Cerebellum (tissue), 4 donors: ENCODE measurements at places on chromosomes 7 and 10. TPM values are rescaled to one million over a fixed set of nuclear protein-coding genes. Genes with fewer than 3 reads are reported as not detected.

Gene GTPBP4
- total RNA-seq, result 18.4 TPM

Gene C10orf62
- total RNA-seq, result 0.73 TPM

Gene UTF1
- total RNA-seq, result not detected

Gene DLD
- 70.8 TPM for total RNA-seq

Gene SGPL1
- total RNA-seq, result 47.5 TPM

Gene NEUROG3
- total RNA-seq, result not detected

DNA sequence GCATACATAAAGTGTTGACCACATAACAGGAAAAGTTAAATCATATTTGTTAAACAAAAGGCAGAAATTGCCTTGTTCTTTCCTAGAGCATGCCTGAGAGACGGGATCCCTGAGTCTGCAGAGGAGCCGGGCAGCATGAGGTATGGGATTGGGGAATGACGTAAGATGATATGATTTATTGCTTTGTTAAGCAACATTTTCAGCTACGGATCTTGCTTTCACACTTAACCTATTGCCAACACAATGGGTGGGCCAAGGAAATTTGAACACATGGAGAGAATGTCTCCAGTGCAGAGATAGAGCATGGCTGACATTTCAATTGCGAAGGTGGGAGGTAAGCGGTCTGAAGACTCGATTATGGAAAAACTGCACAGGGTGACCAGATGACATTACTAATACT is 76.7 kb downstream of the EMX2 start:
- no peak for DNase-seq

Gene FKBP6
- total RNA-seq, result not detected

DNA sequence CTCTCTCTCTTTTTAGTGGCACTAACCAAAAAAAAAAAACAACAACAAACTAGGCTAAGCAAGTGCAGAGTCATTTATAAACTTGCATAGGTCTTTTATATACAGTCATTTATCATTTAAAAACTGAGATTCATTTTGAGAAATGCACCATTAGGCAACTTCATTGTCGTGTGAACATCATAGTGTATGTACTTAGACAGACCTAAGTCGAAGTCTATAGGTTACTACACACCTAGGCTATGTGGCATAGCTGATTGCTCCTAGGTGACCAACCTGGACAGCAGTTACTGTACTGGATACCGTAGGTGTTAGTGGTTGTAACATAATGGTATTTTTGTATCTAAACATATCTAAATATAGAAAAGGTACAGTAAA is 109.1 kb upstream of the SAMD8 start:
- DNase-seq, result no peak

DNA sequence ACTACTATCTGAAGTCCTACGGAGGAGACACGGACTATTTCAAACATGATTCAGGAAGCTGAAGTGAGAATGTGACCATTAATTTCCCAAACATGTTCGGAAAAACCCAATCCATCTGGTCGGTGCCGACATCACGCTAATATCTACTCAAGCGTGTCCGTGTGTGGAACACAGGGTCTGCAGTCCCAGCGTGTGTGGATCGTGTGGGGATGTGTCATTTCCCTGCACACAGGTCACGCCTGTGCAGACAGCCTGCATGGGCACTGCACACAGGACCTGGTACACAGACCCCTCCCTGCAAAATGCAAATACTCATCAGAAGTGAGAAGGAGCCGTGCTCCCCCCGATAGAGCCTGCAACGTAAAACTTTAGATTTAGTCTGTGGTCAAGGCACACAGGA is 57.8 kb downstream of the CARD11 start:
- no peak for DNase-seq

- no peak for DNase-seq
These were observed 34.0 kb upstream of the PDGFA start for GRCh38 chr7:553636-554111.

- no peak for DNase-seq
These were observed 15.0 kb downstream of the SKIDA1 start for GRCh38 chr10:21510241-21511094.

DNA sequence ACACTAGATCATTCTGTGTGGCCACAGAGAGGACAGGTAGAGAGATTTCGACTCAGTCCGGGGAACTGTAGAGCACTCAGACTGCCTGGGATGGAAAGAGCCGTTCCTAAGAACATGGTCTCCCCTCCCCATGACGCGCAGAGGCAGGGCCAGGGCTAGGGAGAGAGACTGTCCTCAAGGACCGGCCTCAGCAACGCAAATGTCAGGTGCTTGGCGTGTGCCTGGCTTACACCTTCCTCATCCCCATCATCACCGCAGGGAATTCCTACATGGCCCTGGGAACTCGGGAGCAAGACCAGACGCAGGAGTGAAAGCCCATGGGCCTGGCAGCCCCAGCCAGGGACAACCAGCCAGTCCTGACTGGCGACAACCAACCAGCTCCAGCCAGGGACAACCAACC is 55.6 kb downstream of the PROSER2 start:
- no peak for DNase-seq

GRCh38 chr7:13910805-13911551 is 78.5 kb downstream of the ETV1 start:
- no peak for DNase-seq

GRCh38 chr10:75234683-75235374 is 928 bp downstream of the COMTD1 start:
- peak; percentile 28 for DNase-seq
